ENCODE measurements at places on chromosomes 6 and 20. TPM values are rescaled to one million over a fixed set of nuclear protein-coding genes. Genes with fewer than 3 reads are reported as not detected.

- no peak for DNase-seq
These were observed 73.5 kb upstream of the NFATC2 start for GRCh38 chr20:51616060-51616459.

DNA sequence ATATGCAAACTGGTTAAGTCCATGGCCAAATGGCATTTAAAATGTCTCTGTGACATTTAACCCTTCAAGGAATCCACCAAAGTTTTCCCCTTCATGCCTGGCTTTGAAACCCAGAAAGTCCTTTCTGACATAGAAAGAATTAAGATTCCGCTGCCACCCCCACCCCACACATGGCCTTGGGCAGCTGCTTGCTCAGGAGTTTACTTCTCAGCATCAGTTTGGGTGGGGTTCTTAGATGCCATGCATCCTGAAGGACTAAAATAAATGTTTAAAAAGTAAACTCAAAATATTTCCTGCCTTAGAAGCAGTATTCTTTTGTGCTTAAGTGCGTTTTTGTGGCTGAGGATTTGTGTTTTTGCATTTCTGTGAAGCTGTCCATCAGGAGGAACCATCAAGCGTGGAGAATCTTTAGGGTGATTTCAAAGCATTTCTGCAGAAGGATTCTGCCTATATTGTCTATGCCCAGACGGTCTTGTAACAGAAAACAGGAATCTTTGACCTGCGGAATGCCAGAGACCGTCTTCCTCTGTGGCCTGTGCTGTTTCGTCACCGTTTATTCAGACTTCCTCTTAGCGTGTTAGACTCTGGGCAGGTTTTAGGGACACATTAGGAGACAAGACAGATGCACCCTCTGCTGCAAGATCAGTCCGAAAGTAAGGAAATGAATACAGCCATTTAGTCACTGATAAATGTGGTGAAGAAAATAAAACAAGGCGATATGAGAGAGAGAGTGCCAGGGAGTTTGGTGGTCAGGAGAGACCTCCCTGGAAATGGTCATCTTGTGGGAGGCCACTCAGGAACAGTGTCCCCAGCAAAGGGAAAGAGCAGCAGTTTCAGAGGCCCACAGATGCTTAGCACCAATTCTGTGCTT is 6.2 kb downstream of the DUSP22 start:
- DNase-seq = no peak

- DNase-seq = no peak
These were observed 34.6 kb upstream of the CALHM6 start for GRCh38 chr6:116426551-116426950.

GRCh38 chr6:105380634-105381033 is 22.2 kb downstream of the PREP start:
- DNase-seq = no peak

The GSTA1 gene
- 3.8 TPM for total RNA-seq
